ENCODE measurements at places on chromosomes 2 and 18.

DNA sequence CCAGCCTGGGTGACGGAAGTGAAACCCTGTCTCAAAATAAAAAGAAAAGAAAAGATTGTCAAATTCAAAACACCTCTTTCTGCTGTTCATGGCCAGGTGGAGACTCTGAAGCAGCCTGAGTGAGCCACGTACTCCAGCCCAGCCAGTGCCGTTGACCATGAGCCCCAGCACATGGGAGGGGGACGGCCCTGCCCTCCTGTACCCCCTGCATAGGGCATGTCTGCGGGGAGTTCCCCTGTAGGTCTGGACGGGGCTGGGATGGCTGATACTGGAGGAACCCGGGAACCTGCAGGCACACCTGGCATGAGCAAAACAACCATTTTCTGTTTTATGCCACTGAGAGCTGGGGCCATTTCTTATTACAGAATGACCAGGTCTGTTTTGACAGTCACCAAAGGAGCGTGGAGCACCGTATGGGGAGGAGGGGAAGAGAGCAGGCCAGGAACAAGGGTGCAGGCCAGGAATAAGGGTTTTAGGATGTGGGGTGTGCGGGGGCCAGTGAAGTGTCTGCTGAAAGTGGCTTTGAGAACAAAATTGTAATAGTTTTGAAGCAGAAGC is 30.1 kb downstream of the TMEM18 start:
- DNase-seq = no peak

DNA sequence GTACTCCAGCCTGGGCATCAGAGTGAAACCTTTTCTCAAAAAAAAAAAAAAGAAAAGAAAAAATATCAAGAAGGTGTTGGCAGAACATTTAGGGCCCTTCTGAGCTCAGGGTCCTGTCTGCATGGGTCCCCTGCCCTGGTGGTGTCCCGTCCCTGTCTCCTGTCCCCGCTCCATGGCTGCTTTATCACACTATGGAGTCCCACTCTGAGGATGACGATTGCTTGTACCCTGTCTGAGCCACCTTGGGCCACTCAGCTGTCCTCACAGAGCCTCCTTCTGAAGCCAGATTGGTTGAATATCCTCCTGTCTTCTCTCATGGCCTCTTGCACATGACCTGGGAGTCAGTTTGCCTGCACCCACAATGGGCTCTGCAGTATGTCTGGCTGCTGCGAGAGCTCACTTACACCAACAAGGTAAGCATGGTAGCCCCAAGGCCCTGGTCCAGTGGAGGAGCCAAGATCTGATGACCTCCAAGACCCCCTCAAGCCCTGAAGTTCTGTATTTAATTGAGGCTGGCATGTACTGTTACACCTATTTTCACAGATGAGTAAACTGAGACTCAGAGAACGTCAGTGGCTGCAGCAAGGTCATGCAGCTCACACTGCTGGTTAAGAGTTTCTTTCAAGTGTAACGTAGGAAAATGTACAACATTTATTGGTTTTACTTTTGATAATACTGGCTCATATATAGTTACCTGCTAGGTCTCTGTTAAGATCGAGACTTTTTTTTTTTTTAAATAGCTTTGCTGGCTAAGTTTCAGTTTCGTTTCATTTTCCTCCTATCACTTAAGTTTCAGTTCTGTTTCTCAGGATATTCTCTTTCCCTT is 16.9 kb upstream of the ZCCHC2 start:
- no peak for DNase-seq

DNA sequence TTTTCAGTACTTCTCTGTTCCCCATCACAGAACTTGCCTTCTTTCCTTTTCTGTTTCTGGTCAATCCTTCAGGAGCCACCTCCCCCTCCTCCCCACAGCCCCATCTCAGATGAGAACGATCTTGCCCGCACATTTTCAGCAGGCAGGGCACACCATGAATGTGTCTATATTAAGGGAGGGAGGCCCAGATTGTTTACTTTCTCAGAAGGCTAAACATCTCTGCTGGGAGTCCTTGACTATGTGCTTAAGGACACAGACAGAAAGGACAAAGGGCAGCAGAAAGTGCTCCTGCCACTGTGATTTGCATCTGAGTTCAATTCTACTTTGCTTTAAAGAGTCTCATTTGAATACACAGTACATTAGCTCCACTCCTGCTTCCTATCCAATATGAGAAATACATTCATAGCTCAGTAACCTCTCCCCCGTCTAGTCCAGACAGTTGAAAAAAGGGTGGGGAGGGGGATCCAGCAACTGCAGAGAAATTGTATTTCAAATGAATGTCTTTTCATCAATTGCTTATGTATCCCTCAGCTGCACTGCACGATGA is 175.0 kb upstream of the PARD3B start:
- no peak for DNase-seq

GRCh38 chr2:112841295-112842044 is 4.9 kb upstream of the IL1B start:
- DNase-seq = no peak

DNA sequence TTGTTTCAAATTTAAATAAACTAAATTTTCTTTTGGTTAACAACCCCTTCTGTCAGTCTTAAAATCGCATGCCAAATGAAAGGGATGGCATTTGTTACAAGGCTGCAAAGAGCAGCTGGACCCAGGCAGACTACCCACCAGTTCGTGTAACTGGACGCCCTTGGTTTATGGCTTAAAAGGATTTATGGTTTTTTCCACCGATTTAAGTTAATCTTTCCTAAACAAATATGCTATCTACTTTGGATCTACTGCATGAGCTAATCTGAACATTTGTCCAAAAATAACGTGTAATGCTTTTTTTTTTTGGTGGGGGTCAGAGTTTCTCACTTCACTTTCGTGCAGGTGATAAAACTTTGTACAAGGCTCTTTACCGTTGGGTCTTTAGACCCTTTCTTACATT is 62.9 kb downstream of the DIS3L2 start:
- no peak for DNase-seq

- no peak for DNase-seq
These were observed 316.9 kb upstream of the THSD7B start for GRCh38 chr2:136448432-136448831.

DNA sequence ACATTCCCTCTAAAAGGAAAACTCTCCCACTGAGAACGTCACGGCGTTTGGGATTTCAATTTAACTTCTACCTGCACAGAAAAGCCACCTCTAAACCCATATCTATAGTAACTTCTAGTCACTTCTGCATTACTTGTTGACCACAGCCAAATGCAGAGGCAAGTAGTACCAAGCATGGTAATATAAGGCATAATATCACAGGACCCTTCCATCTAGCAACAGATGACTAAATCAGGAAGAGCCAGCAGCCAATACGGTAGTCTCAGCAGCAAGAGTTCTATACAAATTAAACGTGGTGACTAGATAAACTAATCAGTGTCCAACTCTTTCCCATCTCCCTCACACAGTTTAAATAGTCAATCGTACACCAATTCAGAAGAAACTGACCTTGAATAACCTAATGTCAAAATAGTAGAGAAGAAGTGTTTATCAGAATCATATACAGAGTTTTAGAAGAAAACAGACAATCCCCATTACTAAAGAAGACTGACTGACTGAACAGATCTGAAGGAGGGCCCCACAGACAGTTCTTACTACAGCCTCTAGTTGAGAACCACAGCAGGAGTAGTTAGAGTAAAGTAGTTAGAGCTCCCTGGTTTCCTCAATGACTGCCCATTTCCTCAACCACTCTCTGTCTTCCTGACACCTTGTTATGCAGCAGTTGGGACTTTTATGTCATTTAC is 30.0 kb downstream of the MEMO1 start:
- peak; percentile 34 for DNase-seq

DNA sequence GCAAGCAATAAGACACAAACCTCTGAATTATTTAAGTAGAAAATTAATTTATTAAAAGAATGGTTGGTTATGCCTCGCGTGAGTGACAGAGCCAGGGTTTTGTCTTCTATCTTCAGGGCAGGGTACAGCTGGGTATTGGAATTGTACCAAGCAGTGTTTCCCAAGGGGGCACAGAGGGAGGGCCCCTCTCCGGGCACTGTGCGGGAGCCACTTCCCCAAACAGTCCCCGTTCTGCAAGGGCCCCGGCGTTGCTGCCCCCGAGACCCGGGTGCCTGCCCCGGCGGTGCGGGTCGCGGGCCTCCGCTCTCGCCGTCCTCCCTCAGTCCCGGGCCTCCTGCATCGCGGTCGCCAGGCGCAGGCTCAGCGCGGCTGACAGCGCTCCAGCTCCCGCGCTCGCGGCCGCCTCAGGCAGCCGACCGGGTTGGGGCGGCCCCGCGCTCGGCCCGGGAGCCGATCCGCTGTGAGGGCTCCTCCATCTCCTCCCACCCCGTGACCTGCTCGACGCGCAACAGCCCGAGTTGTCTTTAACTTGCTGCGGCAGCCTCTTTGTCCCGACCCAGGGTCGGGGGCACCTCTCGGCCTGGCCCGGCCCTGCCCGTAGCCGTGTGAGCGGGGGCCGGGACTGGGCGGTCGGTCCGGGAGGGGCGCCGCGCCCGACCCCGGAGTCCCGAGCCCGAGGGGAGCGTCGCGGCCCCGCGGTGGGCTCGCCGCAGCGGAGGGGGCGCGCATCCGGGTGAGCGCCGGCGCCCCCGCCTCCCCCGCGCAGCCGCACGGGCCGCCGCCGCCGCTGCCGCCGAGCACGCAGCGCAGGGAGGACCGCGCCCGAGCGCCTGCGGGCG is 620 bp upstream of the GALNT1 start:
- peak; percentile 41 for DNase-seq

DNA sequence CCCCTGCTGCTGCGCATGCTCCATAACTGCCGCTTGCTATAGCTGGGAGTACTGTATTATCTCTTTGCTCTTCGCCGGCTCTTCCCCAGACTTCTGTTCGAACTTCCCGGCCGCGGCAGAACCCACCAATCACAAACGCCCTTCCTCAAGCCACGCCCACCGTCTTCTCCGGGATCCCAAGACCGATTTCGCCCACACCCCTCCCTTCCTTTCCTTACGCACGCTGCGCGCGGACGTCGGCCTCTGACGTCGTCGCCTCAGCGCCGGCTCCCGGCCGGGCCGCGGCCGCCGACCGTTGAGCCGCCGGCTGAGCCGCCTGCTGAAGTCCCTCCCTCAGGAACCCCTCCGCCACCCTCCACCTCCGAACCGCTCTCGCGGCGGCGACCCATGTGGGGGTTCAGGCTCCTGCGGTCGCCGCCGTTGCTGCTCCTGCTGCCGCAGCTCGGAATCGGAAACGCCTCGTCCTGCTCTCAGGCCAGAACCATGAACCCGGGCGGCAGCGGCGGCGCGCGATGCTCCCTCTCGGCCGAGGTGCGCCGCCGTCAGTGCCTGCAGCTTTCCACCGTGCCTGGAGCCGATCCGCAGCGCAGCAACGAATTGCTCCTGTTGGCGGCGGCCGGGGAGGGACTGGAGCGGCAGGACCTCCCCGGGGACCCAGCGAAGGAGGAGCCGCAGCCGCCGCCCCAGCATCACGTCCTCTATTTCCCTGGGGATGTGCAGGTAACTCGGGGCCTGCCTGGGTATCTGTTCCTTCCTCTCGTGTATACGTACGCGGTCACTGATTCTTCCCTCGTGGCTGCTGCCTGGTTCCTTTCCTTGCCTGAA is at the start of gene C2orf69:
C2orf69 (plus strand) TSS at position 242 of the 825 bp plus-strand sequence; CDS start at position 388, 146 bp downstream.
- DNase-seq = peak; percentile 71

DNA sequence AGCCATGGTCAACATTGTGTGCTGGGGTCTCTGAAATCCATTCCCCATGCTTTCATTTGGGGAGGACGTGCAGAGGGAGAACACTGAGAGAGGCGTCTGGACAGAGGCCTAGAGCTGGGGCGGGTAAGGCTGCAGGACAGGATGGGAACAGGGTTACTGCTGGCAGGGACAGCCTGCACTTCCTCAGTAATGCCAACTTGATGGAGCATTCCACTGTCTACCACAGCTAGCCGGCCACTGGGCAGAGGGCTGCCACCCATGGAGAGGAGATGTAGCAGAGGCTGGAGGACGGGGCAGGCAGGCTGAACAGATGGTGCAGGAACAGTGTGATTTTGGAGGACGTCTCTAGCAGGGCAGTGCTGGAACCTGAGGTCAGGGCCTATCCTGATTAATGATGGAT is 29.3 kb downstream of the MRPL33 start:
- DNase-seq = no peak

DNA sequence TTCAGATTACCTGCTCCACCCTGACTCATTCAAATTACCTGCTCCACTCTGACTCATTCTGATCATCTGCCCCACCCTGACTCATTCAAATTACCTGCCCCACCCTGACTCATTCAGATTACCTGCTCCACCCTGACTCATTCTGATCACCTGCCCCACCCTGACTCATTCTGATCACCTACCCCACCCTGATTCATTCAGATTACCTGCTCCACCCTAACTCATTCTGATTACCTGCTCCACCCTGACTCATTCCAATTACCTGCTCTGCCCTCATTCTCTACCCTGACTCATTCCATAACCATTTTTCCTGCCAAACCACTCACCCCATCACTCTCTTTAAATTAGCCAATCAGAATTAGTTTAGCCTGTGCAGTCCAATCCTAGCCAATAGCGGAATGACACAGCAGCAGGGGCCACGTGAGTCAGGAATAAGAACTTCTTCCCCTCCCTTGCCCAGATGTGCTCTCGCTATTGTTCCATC is 26.2 kb downstream of the CFAP53 start:
- DNase-seq = no peak

GRCh38 chr2:113240915-113241911 is 37.5 kb downstream of the PAX8 start:
- no peak for DNase-seq

DNA sequence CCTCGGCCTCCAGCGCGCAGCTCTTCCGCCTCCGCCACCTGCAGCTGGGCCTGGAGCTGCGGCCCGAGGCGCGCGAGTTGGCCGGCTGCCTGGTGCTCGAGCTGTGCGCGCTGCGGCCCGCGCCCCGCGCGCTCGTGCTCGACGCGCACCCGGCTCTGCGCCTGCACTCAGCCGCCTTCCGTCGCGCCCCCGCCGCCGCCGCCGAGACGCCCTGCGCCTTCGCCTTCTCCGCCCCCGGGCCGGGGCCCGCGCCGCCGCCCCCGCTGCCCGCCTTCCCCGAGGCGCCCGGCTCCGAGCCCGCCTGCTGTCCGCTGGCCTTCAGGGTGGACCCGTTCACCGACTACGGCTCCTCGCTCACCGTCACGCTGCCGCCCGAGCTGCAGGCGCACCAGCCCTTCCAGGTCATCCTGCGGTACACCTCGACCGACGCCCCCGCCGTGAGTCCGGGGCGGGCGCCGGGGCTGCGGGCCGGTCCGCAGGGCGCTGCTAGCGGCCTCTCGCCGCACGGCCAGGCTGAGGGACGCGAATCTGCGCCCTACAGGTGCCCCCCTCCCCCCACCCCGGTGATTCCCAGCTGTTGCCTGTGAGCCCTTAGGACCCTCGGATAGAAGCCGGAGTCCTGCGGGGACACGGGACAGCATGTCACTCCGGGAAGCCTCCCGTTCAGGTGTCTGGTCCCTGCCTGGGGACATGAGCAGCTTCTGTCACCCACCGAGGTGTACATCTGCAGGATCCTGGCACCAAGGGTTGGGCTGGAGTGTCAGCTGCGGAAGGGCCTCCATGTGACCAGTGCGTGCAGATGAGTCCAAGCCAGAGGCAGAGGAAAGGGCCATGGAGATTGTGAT is 616 bp downstream of the RNPEPL1 start:
- DNase-seq = peak; percentile 66

DNA sequence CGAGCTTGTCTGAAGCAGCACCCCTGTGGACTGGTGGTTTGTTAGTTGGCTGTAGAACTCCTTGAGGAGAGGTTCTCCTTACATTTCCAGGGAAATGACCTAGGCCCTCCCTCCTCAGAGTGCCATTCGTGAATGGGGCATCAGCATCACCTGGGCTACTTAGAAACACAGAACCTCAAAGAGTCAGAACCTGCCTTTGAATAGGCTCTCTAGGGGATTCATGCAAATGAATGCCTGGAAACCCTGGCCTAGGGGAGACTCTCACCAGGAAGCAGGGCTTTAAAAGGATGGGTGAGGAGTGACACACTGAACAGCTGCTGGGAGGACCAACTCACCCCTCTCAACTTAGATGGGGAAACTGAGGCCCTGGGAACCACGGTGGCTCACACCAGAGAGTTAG is 2.1 kb upstream of the MOCOS start:
- DNase-seq = no peak

Measured in GM12892 (cell line).